ENCODE measurements at places on chromosomes 13 and 19. TPM values are rescaled to one million over a fixed set of nuclear protein-coding genes. Genes with fewer than 3 reads are reported as not detected.

ZNF763 gene
- 5.7 TPM for total RNA-seq

- H3K27me3 ChIP-seq, result no peaks in the 10 kb centered on the region
- H3K4me3 ChIP-seq, result no peak overlapping the region
- H3K36me3 ChIP-seq, result no peaks in the 10 kb centered on the region
- no peaks in the 10 kb centered on the region for H3K4me1 ChIP-seq
Measured at GRCh38 chr19:50861496-50862286, 7.0 kb downstream of the KLK3 start.

DNA sequence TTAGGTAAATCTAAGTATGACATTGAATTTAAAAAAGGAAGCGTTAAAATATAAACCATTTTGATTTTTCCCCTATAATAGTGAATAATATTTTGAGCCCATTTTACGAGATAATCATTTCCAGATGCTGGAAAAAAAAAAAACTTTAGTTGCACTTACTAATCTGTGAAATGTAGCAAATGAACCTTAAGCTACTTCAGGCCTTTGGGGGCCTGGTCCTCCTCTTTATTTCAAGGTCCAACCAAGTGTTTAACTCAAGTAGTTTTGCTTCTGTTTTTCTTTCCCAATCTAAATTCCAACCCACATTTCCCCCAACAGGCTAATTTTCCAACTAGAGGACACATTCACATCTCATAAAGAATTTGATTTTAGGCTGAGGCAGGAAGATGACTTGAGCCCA, 101.2 kb downstream of the TNFRSF19 start:
- H3K36me3 ChIP-seq, result no peaks in the 10 kb centered on the region
- H3K4me3 ChIP-seq, result no peak overlapping the region
- no peaks in the 10 kb centered on the region for H3K27me3 ChIP-seq
- H3K4me1 ChIP-seq, result no peaks in the 10 kb centered on the region
- no peak for DNase-seq

GNA15 gene
- total RNA-seq, result 35.9 TPM

DNA sequence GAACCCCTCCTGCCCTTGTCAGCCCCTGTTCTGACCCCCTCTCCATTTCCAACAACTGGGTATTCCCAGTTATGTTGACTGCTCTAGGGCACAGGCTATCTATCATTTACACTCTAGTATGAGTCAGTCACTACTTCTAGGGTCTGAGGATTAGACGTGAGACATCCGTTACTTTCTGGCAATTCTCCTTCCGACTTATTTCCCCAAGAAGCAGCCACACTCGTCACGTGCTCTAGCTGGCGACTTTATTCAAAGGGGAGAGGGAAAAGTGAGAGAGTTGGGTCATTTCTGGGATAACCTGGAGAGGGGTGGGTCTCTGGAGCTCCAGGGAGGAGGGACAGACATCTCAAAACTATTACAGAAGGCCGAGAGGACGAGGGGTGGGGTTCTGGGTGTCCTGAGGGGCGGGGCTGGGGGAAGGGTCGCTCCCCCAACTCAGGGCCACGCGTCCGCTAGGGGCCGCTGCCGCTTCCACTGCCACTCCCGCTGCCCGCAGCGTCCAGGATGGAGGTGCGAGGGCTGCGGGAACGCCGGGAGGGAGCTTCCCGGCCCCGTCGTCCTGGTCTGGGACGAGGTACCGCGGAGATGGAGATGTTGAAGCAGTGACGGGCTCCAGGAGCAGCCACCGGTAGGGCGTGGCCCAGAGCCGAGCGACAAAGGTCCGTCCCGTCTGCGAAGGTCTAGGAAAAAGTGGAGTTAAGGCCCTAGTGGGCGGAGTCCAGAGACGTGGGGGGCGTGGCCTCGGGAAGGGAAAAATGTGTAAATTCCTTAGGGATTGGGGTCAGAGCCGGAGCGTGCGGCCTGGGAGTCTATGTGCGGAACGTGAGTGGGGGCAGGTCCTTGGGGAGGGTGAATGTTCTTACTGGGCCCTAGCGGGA, 8.9 kb downstream of the RTBDN start:
- DNase-seq, result no peak
- H3K4me1 ChIP-seq, result peaks cover 9% of the 10 kb centered on the region
- no peaks in the 10 kb centered on the region for H3K36me3 ChIP-seq
- H3K27me3 ChIP-seq, result peaks cover 5% of the 10 kb centered on the region
- no peak overlapping the region for H3K27ac ChIP-seq
- no peak overlapping the region for H3K4me3 ChIP-seq

APOE gene
- 757 TPM for total RNA-seq

- no peaks in the 10 kb centered on the region for H3K36me3 ChIP-seq
- no peak for DNase-seq
Measured at GRCh38 chr19:38469151-38469550, 35.7 kb downstream of the RYR1 start.

Measured in left lung (tissue), 14 donors.